Panc1 (cell line): ENCODE measurements at places on chromosomes 4 and X.

DNA sequence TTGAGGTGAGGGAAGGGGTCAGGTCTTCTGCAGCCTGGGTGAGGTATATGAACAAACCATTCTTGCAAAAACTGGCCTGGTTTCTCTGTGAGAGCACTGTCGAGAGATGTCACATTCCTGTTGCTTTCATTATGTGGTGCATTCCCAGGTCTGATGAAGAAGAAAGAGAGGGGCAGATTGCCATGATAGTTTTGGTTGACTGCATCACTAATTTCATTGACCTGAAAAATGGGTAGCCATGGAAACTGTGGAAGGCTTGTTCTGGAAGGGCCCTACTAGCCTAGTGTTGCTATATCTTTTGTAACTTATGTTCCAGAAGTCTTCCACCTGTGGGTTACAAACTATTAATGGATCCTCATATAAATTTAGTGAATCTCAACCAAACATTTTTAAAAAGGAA, 32.9 kb upstream of the CYBB start:
- DNase-seq = no peak

- no peak for DNase-seq
These were observed 900 bp downstream of the CTAG2 start for GRCh38 chrX:154652311-154653047.

- DNase-seq = no peak
These were observed 62.3 kb upstream of the SCRG1 start for GRCh38 chr4:173461170-173461569.

GRCh38 chr4:12562476-12563140, 921.5 kb downstream of the RAB28 start:
- no peak for DNase-seq

- no peak for DNase-seq
These were observed 61.6 kb downstream of the MAD2L1 start for GRCh38 chr4:120005076-120005475.

- no peak for DNase-seq
These were observed 757.8 kb upstream of the HS3ST1 start for GRCh38 chr4:12186526-12186925.

DNA sequence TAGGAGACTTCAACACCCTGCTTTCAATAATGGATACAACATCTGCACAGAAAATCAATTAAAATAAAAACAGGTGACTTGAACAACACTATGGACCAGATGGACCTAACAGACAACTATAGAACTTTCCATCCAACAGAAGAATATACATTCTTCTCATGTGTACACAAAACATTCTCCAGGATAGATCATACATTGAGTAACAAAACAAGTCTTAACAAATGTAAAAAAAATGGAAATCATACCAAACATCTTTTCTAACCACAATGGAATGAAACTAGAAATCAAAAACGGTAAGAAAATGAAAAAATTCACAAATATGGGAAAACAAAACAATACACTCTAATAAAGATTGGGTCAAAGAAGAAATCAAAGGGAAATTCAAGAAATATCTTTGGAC, 24.7 kb downstream of the CYP2U1 start:
- DNase-seq = no peak
